Activated naive CD4-positive, alpha-beta T cell treated with anti-CD3 and anti-CD28 coated beads, Interleukin-2, amount 50 U/mL, for 72 hours (primary cell): ENCODE measurements at places on chromosomes 1 and 21.

DNA sequence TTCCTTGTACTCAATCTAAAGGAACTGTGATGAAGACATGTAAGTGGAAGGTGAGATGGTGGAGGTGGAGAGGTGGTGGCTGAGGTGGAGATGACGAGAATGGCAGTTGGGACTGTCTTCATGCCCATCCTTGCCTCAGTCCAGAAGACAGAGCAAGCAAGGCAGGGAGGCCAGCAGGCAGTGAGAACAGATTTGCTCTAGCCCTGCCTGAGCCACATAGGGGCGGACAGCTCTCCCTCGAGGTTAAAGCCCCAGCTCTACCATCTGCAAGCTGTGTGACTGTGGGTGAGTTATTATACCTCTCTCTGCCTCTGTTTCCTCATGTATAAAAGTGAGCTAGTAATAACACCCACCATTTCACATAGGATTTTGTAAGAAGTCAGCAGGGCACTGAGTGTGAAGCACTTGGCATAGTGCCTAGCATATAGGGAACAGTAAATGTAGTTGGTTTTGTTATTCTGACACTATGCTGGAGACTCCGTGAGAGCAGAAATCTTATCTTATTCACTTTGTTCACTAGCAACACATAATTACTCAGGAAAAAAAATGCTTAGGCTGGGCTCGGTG lies 4.8 kb upstream of the FAM110D start:
- DNase-seq: peak; percentile 0

DNA sequence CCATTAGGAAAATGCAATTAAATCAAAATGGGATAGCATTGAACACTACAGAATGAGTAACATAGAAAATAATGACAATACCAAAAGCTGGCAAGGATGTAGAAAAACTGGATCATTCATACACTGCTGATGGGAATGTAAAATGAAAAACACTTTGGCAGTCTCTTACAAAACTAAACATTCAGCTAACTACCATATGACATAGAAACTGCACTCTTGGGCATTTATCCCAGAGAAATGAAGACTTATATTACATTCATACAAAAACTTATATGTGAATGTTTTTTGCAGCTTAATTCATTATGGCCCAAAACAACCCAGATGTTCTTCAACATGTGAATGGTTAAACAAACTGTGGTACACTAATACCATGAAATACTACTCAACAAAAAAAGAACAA lies 66.4 kb downstream of the ANKRD13C start:
- no peak for DNase-seq

DNA sequence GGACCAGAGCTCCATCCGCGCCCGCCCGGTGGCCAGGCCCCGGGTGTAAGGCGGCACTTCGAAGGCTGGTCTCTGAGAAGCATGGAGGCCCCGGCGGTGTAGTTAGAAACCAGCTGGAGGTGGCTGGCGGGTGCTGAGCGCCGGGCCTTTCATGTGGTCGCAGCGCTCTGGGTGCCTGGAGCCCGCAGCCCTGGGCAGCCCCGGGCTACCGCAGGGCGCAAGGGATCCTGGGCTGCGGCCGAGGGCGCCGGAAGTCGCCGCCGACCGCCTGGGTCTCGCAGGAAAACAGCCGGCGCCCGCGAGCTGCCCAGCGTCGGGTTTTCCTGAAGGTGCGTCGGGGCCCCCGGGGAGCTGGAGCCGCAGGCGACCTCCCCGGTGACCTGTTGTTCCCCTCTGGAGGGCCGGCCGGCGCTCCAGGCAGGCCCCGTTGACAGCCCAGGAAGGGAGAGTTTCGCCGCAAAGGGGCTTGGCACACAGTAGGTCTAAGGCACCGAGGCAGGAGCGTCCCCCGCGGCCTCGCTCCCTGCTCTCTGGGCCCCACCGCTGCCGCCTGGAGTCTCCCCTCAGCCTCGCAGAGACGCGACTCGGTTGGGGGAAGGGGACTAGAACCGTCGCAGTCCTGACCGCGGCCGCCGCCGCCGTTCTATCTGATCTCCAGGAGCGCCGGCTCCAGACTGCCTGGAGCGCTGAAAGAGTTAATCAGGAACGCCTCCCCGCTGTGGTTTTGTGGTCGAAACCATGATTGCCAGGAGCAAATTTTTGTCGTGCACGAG lies 2.7 kb downstream of the GRHL3 start:
- DNase-seq: peak; percentile 88

- DNase-seq: no peak
These were observed 78.9 kb downstream of the CLEC20A start for GRCh38 chr1:178417858-178418257.

DNA sequence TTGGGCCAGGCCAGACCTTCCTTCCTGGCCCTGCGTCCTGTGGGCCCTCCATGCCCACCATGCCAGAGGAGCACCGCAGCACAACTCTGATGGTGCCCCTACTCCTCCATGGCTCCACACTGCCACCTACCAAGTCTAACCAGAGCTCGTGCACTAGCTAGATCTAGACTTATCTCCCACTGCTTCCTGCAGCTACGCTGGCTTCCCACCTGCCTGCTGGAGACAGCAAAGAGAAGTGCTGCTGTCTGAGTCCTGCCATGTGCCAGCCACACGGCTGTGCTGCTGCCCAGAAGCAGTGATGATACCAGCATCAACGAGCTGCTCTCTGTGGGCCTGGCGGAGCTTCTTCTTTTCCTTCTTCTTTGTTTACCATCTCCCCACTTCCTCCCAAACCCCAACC lies 4.5 kb downstream of the GUCA2B start:
- DNase-seq: no peak

GRCh38 chr1:17028662-17029188 lies 17.0 kb upstream of the ATP13A2 start:
- DNase-seq: no peak

- no peak for DNase-seq
These were observed 7.6 kb downstream of the MTF1 start for GRCh38 chr1:37851782-37852210.

DNA sequence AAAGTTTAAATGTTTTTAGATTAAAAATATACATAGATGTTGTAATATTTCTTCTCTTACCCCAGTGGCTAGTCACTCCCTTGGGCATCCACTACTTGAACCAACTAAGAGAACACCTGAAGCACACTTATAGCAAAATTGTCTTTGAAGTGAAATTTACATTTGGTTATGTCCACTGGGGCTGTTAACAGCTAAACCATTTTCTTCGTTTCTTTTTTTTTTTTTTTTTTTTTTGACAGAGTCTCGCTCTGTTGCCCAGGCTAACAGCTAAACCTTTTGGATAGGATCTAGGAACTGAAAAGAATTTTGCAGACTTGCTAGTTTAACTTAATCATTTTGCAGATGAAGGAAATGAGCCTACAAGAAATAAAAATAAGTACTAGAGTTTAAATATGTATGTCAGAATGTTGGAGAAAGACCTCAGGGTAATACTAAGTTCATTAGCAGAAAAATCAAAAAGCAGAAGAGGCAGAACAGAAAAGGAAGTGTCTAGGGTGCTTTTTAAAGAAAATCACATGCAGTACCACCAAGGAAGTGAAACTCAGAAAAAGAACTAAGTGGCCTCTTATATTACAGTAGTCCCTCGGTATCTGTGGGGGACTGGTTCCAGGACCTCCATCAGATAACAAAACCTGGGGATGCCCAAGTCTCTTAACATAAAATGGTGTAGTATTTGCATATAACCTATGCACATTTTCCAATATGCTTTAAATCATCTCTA lies 11.8 kb downstream of the DRAM2 start:
- DNase-seq: no peak

- DNase-seq: no peak
These were observed 32.4 kb downstream of the SLC19A1 start for GRCh38 chr21:45509566-45510465.
